SW480 (cell line): ENCODE measurements at places on chromosomes 3 and 15.

GRCh38 chr3:72890166-72890925 lies 2.5 kb downstream of the GXYLT2 start:
- DNase-seq = no peak

DNA sequence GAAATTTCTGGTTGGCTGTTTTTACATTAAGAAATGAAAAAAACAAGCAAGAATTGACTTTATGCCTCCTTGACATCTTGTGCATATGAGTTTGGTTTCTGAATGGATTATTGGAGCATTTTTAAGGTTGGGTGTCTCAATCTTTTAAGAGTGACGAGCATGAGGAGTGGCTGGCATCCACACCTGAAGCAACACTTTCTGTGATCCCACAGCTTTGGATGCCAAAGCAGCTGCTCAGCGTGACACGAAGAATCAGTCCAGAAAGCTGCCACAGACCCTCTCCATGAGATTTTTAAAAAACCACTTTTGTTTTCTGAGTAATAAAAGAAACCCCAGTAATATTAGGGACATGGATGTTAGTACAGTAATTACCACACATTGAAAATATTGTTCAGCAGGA lies 154.5 kb downstream of the KLF13 start:
- no peak for DNase-seq

DNA sequence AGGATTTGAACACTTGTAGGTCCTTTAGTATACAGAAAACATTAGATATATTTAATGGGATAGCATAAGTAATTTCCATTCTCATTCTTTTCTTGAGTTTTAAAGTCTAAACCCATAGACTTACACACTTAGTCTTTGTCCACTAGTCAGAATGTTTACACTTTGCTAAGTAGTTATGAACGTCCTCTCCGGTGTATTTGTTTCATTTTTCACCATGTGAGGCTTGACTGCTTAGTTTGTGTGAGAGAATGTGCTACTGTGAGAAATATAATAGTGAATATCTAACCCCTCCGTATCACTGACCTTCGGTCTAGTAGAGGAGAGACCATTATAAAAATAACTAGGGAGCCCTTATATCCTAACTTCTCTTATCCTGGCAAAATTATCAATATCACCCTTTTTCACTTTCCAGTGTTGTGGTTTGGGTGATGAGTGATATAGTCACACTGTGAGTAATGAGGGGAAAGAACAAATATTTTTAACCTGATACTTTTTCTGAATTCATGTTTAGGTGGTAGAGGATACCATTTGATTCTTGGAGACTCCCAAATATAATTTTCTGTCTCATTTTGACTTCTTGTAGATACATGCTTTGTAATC lies 122.4 kb downstream of the UBE2E2 start:
- DNase-seq = no peak

DNA sequence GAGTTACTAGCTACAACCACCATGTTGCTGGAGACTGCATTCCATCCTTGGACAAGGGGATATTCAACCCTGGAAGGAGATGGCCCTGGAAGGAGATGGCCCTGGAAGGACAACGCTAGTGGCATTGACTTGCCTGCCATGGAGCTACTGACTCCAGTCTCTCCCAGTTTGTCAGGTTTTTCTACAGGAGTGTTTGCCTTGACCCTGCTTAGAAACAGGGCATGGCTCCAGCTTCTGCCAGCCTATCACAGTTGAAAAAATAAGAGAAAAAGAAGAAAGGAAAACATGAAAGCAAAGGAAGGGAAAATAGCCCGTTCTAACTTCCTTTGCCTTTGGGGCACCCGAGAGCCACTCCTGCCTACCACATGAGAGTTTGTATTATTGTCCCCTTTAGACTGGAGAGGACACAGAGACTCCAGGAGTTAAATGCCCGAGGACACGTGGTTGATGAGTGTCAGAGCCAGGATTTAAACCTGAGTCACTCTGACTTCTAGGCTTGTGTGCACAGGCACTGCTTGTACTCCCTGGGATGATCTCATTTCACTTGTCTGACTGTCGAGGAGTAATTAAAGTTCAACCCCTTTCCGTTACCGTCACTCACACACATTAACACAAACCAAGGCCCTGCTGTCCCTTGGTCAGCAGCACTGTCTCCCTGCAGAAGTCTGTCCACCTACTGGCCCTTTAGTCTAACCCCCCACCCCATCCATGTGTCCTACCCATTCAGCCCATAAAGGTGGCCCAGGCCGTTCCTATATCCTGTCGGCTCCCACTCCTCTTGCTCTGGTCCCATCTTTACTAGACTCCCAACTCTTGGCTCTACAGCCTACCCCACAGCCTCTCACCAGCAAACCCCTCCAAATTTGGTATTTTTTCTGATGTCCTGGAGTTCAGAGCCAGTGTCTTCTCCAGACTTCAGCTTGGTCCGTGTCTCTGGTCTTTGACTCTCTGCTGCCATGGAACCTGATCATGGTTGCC lies 46.1 kb downstream of the C2CD4A start:
- DNase-seq = no peak

DNA sequence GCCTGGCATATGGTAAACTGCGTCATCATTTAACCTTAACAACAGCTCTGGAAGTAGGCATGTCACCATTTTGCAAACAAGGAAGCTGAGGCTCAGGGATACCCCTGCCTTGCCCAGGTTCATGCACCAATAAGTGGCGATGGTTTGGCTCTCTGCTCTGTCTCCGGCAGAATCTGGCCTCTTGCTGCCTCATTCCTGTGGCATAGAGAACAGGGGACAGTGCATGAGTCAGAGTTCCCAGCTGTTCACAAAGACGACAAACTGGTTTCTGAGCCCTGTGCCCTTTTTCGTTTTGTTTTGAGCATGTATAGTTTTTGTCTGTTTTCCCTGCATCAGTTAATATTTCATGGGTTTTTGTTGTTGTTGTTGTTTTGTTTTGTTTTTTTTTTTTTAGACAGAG lies 236.8 kb downstream of the OPA1 start:
- peak; percentile 88 for DNase-seq

- no peak for DNase-seq
Measured at GRCh38 chr3:117756563-117756962, 1047.0 kb downstream of the TUSC7 start.

DNA sequence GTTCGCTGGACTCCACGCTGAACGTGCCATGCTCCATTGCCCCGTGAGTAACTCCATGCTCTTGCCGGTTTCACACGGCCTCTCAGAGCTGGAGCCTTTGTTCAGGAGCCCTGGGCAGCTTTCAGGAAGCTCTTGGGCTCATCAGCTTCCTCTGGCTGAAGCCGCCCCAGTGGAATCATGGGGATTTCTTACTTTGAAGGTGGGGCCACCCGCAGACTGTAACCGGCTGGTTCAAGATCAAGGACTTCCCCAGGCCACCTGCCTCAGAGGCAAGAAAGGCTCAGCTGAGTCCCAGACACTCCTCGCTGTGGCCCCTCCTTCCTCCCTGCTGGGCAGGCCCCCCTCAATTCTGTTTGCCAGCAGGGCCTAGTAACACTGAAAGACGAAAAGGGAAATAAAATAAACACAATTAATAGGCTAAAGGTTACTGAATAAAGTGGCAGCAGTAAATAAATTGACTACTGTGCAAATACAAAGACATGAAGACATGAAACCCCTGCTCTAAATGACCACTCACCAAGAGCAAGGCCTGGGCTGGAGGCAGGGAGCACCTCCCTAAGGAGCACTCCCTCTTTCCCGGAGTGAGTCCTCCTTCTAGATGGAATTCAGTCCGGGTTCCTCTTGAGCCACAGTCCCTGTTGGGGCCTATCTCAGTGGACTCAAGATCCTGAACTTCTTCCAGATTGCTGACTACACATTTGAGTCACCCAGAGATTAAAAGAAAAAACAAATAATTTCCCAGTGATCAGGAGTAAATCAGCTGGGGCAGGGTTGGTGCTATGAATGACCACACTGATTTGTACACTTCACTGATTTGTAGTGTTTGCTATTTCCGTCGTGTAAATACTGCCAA lies 51.0 kb downstream of the ZDHHC19 start:
- DNase-seq = no peak

- peak; percentile 77 for DNase-seq
Measured at GRCh38 chr3:194137008-194137505, 1.1 kb downstream of the HES1 start.

GRCh38 chr3:140863580-140864009 lies 78.0 kb upstream of the SLC25A36 start:
- peak; percentile 69 for DNase-seq

GRCh38 chr3:13818919-13819318 lies 61.0 kb downstream of the WNT7A start:
- DNase-seq = no peak

DNA sequence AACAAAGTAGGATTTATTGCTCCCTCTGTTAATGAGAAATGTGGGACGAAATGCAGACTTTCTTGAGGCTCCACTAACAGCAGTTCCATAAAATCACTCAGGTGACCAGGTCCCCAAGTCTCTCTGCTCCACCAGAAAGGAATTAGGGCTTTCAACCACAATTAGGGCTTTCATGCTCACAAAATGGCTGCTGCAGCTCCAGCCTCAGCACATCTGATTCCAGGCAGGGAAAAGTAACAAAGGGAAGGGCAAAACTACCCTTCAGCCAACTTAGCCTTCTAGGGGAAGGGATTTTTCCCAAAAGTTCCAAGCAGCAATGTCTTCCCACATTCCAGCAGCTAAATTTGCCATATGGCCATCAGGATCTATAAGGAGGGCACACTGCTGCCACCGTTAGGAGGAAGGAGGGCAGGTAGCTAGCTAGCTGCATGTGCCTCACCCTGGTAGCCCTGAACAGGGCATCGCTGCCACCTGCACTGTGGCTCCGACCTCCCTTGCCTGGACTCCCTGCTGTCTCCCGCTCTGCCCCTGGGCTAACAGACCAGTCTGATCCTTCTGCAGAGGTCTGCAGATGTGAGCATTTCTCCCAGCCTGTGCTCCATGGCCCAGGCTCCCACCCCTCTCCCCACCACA lies 12.8 kb downstream of the CFAP100 start:
- no peak for DNase-seq

- no peak for DNase-seq
Measured at GRCh38 chr15:38070778-38071177, 136.3 kb downstream of the TMCO5A start.

- no peak for DNase-seq
Measured at GRCh38 chr3:88879905-88880304, 227.5 kb upstream of the EPHA3 start.

GRCh38 chr3:136928240-136928639 lies 29.5 kb upstream of the IL20RB start:
- DNase-seq = no peak

DNA sequence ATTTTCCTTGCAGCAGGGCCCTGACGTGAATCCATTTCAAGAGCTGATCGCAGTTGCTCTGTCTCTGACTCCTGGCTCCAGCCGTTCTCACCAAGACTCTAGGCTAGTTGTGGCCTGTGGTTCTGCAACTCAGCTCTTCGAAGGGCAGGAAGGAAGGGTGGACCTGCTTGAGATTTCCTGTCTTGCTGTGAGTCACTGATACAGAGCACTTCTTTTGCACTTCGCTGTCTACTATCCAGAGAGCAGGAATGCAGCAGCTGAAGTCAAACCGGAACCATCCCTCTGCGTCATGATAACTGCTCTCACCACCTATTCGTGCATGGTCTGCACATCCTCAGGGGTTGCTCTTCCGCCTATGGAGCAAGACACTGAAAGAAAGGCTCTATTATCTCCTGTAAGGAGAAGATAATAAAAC lies 59.7 kb downstream of the RAP2B start:
- DNase-seq = no peak
